ENCODE measurements at places on chromosomes 6 and 20.

GRCh38 chr20:40390654-40391053 is 298.4 kb downstream of the MAFB start:
- DNase-seq: no peak

DNA sequence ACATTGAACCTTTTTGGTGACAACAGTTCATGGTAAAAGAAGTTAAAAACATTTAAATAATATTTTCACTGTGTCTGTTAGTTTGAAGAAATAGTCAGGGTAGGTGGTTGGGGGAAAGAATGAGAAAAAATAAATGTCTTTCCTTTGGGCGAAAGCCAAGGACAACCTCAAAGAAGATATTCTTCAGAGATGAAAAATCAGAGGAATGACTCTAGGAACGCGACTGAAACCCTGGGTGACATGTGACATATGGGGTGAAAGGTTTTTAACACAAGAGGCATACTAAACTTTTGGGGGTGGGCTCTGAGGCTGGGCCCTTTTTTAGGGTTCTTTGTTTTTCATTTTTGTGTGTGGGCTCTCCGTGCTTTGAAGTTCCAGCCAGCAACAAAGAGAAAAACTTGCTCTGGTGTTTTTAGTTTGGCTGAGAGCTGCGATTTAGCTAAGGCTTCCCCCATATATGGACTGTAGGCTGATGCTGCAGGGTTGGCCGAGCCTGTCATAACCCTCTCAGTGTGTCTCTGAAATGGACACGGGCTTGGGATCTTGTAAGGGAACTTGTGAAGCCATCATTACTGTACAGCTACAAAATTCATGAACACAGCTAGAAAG is 610.1 kb upstream of the ARID1B start:
- DNase-seq: no peak

DNA sequence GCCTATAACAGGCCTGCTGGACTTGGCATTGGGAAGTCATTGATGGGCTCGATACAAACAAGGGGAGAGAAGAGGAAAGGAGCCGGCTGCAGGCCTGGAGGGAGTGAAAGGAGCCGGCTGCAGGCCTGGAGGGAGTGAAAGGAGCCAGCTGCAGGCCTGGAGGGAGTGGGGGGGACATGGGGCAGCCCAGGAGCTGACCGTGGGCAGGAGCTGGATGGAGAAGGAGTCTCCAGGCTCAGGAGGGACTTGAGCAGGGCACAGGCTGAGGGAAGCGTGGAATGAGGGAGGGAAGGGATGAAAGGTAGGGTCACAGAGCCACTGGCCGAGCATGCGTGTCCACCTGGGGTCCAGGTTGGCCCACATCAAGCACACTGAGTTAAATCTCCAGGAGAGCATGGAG is 32.0 kb downstream of the RPP40 start:
- DNase-seq: no peak

GRCh38 chr6:29552512-29553051 is 7.0 kb downstream of the UBD start:
- DNase-seq: no peak

DNA sequence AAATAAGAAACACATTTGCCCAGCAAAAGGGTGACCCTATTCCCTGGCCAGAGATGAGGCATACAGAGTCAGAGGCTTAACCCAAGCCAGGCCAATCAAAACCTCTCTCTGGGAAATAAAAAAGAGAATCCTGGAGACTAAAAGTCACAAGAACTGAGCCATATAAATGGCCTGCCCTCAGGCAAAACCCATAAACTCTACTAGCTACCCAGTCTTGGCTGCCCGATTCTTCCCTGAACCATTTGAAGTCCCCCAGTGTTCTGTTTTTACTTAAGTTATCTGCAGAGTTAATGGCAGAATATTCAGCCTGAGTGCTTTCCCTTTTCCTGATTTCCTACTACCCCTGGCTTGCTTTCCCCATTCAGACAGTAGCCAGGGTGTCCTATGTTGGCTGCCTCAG is 13.9 kb downstream of the KCNK15 start:
- DNase-seq: no peak

DNA sequence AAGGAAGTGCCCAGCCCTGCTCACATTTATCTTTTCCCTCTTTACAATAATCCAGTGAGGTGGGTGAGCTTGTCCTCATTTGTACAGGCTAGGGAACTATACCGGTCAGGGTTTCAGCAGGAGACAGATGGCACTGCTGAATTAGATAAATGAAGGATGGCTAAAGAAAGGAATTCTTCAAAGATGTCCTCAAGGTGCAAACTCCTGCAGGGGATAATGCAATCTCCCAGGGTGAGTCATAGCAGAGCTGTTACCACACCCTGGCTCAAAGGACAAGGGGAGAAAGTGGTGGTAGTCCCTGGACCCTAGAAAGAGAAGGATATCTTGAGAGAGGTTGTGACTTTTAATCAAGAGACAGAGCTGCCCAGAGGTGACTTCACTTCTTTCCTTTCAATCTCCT is 66.7 kb downstream of the RFPL4B start:
- no peak for DNase-seq

GRCh38 chr6:6039946-6040509 is 33.3 kb upstream of the NRN1 start:
- DNase-seq: no peak

DNA sequence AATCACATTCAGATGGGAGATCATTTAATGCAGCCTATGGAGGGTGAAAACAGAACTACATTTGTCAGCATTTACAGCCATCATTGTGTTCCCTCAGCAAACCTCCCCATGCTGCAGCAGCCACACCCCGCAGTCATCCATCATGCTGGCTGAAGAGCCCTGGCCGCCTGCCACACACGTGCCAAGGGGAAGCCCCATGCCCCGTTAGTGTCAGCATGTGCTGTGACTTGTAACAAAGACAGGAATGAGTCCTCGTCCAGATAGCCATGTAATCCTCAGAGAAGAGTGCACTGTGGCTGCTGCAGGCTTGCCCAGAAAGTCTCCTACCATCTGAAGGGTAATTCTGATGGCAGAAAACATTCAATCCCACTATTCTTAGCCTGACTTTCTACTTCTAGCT is 1097.8 kb downstream of the KIF16B start:
- DNase-seq: no peak

GRCh38 chr20:18090044-18090443 is 32.3 kb upstream of the OVOL2 start:
- DNase-seq: no peak

- no peak for DNase-seq
Observed at GRCh38 chr6:26223228-26223627, 136.0 kb downstream of the HFE start.

GRCh38 chr6:24357336-24358218 is at the start of gene DCDC2:
Gene DCDC2 (minus strand): TSS chr6:24358059. CDS start chr6:24357750, 309 bp downstream.
- DNase-seq: peak; percentile 33

DNA sequence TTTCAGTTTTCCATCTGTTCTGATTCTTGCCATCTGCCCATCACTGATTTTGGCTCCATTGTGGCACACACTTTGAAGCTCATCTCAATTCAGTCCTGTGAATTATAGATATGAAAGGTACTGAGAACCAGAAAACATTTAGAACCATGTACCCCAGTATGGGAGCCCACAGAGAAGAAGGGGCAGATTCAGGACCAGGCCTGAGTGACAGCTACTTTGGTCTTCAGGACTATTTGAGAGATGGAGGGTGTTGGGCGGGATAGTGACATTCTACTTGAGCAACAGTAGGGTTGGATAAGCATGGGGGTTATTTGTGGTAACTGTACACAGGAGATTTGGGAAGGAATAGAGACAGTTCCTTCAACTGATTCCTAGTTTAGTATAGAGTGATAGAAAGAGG is 259.2 kb upstream of the MANEA start:
- no peak for DNase-seq

DNA sequence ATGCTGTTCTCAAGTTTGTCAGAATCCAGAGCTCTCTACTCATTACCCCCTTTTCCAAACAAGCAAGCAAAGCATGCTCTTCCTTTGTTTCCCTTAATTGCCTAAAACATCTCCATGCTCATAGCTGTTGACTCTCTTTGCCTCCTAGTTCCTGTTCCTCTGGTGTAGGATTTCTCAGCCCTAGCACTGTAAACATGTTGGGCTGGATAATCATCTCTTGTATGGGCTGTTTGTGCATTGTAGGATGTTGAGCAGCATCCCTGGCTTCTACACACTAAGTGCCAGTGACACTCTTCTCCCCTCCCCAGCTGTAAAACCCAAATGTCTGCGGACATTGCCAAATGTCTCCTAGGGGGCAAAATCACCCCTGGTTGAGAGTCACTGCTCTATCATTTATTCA is 14.0 kb downstream of the PPARD start:
- no peak for DNase-seq

DNA sequence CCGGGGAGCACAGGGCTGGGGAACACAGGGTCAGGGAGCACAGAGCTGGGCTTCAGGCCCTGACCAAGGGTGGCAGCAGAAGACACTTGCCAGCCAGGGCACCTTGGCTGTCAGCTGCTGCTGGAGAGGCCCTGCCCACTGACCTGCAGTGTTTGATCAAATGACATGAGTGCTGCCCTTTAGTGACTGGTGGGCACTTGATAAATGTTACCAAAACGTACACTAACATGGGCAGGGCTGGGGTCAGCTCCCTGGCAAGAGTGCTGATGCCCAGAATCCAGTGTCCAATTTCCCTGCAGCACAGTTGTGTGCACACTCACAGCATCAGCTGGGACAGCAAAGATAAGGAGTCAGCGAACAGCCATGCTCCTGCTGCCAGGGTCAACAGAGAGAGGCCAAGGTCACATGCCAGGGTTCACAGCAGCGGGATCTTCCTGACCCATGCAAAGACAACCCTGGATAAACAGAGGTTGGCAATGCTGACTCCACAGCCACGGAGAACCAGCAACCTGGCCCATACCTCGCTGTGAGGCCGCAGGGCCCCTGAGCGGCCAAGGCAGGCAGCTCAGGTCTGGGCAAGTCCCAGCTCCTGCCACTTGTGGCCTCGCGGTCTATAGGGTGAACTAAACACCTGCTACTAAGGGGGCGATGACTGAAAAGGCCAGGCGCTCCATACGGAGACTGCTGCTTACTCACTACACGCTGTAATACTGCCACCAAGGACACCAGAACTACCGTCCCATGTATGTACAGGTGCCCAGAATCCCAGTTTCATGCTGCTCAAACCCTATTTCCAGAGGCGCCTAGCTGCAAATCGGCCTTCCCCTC is 46.3 kb downstream of the NINL start:
- no peak for DNase-seq

- no peak for DNase-seq
Observed at GRCh38 chr6:96257751-96258150, 242.0 kb downstream of the FUT9 start.

- no peak for DNase-seq
Observed at GRCh38 chr6:79610306-79611009, 20.7 kb upstream of the SH3BGRL2 start.

DNA sequence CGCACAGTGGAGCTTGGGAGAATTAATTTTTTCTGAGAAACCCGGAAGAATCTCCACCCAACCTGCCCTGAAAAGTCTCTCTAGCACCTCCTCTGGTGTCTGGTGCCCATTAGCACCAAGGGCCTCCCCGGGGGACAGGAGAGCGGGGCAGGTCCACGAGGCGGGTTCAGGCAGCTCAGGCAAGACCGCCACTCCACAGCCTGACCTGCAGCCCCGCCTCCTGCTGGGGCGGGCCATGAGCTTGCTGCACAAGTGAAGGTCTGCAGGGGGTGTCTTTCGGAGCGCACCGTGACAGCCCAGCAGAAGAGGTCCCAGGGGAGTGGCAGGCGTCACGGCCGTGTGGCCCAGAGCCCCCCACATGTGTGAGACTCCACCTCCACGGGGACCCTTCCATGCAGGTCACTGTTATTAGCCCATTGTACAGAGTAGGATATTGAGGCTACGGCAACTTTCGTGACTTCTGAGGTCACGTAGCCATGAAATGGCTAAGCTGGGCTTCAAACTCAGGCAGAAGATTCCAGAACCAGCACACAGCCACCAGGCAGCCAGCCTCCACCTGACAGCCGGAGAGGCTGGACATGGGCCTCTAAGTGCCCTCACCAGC is 63.9 kb upstream of the SLCO4A1 start:
- no peak for DNase-seq

GRCh38 chr20:47111576-47111975 is 216.9 kb downstream of the EYA2 start:
- no peak for DNase-seq

DNA sequence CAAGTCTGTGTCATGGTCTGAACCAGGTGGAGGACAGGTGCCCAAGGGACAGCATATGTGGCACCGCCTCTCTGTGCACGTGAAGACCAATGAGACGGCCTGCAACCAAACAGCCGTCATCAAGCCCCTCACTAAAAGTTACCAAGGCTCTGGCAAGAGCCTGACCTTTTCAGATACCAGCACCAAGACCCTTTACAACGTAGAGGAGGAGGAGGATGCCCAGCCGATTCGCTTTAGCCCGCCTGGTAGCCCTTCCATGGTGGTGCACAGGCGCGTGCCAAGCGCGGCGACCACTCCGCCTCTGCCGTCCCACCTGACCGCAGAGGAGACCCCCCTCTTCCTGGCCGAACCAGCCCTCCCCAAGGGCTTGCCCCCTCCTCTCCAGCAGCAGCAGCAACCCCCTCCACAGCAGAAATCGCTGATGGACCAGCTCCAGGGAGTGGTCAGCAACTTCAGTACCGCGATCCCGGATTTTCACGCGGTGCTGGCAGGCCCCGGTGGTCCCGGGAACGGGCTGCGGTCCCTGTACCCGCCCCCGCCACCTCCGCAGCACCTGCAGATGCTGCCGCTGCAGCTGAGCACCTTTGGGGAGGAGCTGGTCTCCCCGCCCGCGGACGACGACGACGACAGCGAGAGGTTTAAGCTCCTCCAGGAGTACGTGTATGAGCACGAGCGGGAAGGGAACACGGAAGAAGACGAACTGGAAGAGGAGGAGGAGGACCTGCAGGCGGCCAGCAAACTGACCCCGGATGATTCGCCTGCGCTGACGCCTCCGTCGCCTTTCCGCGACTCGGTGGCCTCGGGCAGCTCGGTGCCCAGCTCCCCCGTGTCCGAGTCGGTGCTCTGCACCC is 109.5 kb upstream of the RAB32 start:
- no peak for DNase-seq

DNA sequence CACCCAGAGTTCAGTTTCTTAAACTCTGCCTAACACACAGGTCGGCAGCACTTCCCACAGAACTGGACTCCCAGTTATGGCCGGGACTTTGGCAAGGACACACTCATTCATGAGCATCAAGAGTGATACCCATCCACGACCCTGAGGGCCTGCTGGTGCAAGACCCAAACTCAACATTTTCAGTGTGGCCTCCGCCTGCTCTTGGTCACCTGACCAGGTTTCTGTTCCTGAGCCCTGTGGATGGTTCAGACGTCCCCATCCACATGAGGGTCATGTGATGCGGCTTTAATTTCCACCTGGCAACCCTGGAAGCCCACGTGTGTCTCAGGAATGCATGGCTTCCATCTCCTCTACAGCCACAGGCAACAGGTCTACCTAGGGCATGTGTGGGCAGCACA is 245.3 kb downstream of the DLL1 start:
- no peak for DNase-seq

GRCh38 chr20:45387274-45387673 is 9.1 kb upstream of the TP53TG5 start:
- no peak for DNase-seq

Data from stimulated activated CD4-positive, alpha-beta T cell treated with anti-CD3 and anti-CD28 coated beads, Interleukin-4, amount 100 ng/mL, for 24 hours (primary cell).